ENCODE measurements at places on chromosomes 1 and 21. TPM values are rescaled to one million over a fixed set of nuclear protein-coding genes. Genes with fewer than 3 reads are reported as not detected.
A peak's percentile ranks its signal among the peaks of the same experiment; 100 is the strongest.

Gene MYOG
- total RNA-seq: not detected

Gene S100A2
- 4,166 TPM for total RNA-seq

Gene FAM151A
- total RNA-seq: not detected

Gene CR1
- 0.96 TPM for total RNA-seq

Gene GLMN
- total RNA-seq: 8.9 TPM

Gene CYP4X1
- total RNA-seq: 25.1 TPM

Gene RIPK4
- 51.1 TPM for total RNA-seq

Gene CRYAA
- not detected for total RNA-seq

Gene PRAMEF7
- total RNA-seq: not detected

Gene CBR3
- 33.7 TPM for total RNA-seq

Gene REG4
- total RNA-seq: not detected

Gene FLG
- total RNA-seq: 0.40 TPM

Gene MRPL39
- 29.8 TPM for total RNA-seq

DNA sequence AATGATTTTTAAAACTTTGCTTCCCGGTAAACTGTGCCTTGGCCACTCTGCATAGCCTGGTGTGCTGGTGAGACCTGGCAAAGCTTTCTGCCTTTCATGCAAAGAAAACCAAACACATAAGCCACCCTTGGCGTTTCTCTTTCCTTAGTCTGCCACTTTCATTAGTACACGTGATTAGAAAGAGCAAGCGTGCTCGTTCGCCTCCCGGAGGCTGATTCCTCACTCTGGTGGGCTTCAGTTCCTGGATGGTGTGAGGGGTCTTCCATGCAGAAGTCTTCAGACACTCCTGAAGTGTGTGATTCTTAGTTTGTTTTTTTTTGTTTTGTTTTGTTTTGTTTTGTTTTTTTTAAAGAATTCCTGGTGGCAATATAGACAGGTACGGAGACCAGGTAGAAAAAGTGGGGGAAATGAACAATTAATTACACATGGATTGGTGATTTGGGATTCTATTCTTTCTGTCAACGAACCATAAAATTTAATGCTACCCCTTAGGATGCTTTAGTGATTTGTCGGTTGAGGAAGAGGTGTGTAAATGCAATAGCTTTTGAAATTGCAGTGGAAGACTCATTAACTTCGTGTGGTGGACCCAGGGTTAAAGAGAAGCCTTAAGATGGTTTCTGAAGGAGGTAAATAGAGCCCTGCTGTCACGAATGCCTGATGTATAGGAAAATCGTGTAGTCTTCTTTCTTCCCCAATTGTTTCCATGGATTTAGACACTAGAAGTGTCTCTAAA is 2.1 kb downstream of the GALNT2 start:
- ATAC-seq: no peak

DNA sequence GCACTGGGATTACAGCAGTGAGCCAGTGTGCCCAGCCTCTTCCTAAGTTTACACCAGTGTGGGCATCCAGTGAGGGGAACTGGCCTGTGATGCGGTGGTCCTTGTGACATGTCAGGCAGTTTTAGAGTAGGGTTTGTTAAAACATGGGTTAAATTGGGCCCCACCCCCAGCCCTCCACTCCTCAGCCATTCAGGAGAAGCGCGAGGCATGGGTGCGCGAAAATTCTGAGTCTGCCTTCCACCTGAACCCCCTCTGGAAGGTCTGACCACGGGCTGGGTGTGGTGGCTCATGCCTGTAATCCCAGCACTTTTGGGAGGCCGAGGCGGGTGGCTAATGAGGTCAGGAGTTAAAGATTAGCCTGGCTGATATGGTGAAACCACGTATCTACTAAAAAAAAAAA is 51.7 kb downstream of the SKI start:
- no peak for ATAC-seq

GRCh38 chr1:50502147-50502546 is 78.9 kb upstream of the DMRTA2 start:
- no peak for ATAC-seq

- ATAC-seq: no peak
These were observed 22.8 kb upstream of the CFAP126 start for GRCh38 chr1:161390559-161390858.

DNA sequence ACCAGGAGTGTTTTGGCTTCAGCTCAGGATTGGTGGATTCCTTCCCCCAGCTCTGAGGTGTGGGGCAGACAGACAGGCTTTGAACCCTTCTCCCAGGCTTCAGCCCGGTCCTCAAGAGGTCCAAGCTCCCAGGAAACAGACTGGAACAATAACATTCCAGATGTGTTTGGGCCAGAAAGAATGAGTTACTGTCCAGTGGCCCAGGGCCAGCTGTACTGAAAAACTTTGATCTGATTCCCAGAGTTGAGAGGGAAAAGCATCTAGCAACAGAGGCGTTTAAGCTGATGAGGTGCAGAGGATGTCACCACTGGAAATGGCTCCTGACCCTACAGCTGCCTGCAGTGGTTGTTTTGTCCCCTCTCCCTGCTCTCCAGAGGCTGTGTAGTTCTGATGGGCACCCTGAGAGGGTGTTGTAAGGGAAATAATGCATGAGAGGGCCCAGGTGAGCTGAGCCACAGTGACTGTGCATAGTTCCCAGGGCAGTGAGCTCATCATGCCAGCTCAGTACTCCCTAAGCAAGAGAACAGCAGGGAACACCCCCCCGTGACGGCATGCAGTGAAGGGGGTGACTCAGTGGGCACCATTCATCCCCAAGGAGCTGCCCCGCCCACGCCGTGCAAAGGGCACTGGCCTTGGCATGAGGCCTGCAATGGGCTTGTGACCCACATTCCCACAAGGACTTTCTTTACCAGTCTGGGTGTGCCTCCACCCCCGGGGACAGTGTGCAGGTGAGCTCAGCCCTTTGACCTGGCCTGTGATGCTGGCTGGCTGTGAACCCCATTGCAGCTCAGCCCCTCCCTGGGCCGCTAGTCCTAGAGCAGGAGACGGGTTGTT is 13.8 kb upstream of the SFN start:
- peak; percentile 92 for ATAC-seq

DNA sequence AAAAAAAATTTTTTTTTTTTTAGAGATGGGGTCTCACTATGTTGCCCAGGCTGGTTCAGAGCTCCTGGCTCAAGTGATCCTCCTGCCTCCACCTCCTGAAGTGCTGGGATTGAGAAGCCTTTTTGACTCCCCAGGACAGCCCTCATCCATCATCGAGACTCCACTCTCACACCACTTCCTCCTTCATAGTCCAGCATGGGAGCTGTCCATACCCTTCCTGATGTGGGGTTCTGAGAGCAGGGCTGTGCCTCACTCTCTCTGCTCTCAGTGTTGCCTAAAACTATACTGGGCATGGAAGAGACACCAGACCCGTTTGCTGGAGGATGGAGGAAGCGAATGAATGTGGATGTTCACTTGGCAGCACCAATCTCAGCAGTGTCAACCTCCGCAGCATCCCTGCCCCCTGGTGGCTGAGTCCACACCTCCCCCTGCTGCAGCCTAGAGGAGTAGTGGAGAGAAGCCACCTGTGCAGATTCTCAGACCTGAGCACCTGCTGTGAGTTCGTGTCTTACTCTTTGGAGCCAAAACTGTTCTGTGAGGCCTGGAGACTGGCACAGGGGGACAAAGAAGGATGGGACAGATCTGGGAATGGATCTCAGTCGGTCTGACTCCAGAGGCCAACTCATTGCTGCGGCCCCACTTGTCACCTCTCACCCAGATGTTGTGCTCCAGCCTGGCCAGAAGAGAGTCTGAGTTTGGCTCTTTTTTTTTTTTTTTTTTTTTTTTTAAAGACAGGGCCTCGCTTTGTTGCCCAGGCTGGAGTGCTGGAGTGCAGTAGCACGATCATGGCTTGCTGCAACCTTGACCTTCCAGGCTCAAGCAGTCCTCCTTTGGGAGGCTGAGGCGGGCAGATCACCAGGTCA is 17.7 kb downstream of the TINAGL1 start:
- ATAC-seq: peak; percentile 93

GRCh38 chr21:31616216-31616615 is 43.3 kb upstream of the SOD1 start:
- ATAC-seq: no peak

- no peak for ATAC-seq
These were observed 45.7 kb downstream of the ALG14 start for GRCh38 chr1:95027046-95027445.

DNA sequence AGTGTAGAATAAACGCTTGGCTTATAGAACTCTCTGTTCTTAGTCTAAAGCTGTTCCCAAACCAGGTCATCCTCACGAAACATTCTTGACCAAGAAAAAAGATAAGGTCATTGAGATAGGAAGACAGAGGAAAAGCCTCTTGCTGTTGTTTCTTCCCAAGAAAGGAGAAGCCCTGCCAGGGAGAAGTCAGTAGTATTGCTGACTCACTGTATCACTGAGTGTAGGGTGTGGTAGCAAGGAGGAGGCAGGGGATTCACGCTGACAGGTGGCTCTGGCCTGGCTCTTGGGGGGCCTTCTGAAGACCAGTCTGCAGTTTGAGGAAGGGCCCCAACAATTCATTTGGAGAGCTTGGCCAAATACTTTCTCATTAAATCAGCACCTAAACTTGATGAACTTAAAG is 97.8 kb downstream of the CD247 start:
- ATAC-seq: no peak

- ATAC-seq: peak; percentile 70
These were observed 21.6 kb downstream of the C2CD2 start for GRCh38 chr21:41932191-41932575.

- ATAC-seq: no peak
These were observed 58.7 kb upstream of the ABCG1 start for GRCh38 chr21:42160111-42160721.

DNA sequence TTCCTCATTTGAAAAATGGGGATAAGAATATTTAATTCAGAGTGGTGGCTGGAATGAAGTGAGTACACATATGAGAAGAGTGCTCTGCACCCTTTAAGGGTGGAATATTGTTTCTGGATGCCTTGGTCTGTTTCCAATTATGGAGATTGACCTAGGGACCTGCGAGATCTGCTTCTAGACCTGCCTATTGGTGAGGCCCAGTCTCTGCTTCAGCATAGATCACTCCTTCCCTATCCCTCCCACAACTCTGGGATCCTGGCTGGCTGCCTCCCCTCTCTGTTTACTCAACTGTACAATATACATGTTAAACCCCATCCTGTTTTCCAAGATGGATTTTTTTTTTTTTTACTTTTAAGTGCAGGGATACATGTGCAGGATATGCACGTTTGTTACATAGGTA is 6.4 kb upstream of the LDLRAD1 start:
- no peak for ATAC-seq

DNA sequence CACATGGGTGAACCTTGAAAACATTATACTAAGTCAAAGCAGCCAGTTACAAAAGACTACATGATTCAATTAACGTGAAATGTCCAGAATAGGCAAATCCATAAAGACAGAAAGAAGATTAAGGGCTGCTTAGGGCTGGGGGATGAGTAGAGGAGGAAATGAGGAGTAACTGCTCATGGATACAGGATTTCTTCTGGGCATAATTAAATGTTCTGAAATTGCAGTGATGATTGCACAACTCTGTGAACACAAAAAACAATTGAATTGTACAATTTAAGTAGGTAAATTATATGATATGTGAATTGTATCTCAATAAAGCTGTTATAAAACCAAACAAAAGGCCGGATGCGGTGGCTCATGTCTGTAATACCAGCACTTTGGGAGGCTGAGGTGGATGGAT is 52.2 kb downstream of the RERE start:
- ATAC-seq: no peak

GRCh38 chr1:91732291-91733107 is 153.5 kb downstream of the TGFBR3 start:
- ATAC-seq: no peak

- ATAC-seq: no peak
These were observed 4.3 kb upstream of the TTC22 start for GRCh38 chr1:54805466-54805865.

- ATAC-seq: no peak
These were observed 113.6 kb upstream of the KIF26B start for GRCh38 chr1:245041058-245041698.

DNA sequence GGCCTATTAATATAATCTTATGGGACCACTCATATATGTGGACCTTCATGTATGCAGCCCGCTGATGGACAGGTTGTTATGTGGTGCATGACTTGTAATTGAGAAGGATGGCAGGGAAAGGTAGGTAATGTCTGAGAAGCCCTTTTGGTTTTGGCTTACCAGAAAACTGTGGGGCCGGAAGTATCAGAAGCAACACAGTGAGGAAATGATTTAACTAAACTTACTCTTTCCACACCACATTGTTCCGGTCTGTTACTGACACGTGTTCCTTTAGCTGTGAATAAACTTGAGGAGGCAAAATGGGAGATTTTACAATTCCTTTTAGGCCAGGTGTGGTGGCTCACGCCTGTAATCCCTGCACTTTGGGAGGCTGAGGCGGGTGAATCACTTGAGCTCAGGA is 32.4 kb downstream of the KIF1B start:
- peak; percentile 14 for ATAC-seq

DNA sequence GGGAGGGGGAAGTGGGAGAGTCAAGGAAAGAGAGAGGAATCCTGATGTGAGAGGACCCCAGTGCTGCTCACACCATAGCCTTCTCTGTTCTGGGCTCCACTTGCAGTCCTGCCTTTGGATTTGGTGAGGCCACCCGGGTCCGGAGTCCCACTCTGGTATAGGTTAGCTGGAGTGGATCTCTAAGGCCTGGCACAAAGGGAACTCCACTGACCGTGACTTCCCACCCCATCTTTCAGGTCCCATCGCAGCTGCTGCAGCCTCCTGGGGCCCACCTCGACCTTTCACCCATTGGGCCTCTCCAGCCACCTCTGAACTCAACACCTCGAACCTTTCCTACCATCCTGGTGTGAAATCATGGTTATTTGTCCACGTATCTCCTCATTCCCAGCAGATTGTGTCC is 324.4 kb downstream of the MATN1 start:
- ATAC-seq: no peak

GRCh38 chr1:225919906-225920305 is 4.1 kb downstream of the PYCR2 start:
- ATAC-seq: peak; percentile 8

- ATAC-seq: peak; percentile 88
These were observed at the start of gene IFI6 for GRCh38 chr1:27671964-27672749. IFI6 (minus strand) TSS chr1:27672192; CDS start chr1:27669314, 2,878 bp downstream.

- peak; percentile 85 for ATAC-seq
These were observed 26.6 kb downstream of the ARMH1 start for GRCh38 chr1:44701141-44701573.

- no peak for ATAC-seq
These were observed at the start of gene SPTA1 for GRCh38 chr1:158686111-158687009. SPTA1 (minus strand) TSS chr1:158686715; CDS start chr1:158686517, 198 bp downstream.

GRCh38 chr1:221598122-221598521 is 143.8 kb downstream of the DUSP10 start:
- no peak for ATAC-seq

DNA sequence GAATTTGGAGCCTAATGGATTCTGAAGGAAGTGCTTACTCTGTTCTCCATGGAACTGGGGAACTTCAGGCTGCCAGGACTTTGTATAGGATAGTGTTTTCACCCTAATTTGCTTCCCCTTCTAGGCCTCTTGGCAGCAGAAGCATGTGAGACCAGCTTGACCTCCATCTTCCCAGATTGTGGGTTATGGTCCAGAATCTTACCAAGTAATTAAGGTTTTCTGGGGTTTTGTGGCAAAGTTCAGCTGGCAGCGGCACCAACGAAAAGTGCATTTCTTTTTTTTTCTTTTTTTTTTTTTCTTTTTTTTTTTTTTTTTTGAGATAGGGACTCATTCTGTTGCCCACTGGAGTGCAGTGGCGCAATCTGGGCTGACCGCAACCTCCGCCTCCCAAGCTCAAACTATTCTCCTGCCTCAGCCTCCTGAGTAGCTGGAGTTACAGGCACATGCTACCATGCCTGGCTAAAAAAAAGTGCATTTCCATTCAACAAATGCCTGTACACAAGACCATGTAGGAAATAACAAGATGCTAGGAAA is 3.4 kb upstream of the BMP8A start:
- no peak for ATAC-seq

GRCh38 chr1:44884746-44885145 is 41.7 kb upstream of the PTCH2 start:
- ATAC-seq: peak; percentile 49

GRCh38 chr1:117590273-117590925 is 15.4 kb upstream of the TENT5C start:
- peak; percentile 51 for ATAC-seq

All from esophagus mucosa (tissue), 1 donor.